Aorta (tissue), 5 donors: ENCODE measurements at places on chromosomes 7 and 10. TPM values are rescaled to one million over a fixed set of nuclear protein-coding genes. Genes with fewer than 3 reads are reported as not detected.

Gene HECW1
- 1.0 TPM for total RNA-seq

Gene POU6F2
- 1.9 TPM for total RNA-seq

GRCh38 chr7:2637505-2638223 lies 5.9 kb downstream of the TTYH3 start:
- DNase-seq, result peak; percentile 81

DNA sequence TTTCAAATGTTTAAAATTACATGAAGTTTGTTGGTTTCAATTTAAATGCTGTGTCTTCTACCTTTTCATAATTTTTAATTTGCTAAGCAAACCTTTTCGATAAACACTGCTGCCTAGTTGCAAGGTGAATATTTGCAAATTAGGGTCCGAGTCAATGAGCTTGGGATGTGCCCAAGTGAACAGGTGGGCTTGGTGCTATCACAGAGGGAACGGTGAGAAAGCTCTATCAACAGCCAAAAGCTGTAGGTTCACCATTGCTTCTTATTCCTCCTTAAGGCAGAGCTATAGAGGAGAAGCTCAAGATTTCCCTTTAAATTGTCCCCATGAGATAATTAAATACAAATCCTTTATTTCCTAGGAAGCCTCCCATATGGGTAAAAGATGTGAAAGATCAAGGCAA lies 245.3 kb upstream of the CELF2 start:
- DNase-seq, result no peak

DNA sequence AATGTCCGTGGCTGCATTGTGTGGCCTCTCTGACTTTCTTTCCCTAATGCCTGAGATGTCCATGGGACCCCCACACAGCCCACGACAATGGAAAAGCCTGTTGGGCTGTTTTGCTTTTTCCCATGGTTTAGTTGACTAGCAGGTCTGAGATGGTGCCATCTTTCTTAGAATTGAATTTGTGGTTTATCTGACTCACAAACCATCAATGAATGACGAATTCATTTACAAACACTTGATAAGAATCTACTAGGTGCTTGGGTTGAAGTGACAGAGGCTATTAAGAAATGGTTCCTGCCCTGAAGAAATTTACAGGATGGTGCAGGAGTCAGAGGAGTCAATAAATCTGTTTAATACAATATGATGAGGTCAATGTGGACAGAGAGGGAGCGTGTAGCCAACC lies 75.4 kb downstream of the OTUD1 start:
- DNase-seq, result no peak

DNA sequence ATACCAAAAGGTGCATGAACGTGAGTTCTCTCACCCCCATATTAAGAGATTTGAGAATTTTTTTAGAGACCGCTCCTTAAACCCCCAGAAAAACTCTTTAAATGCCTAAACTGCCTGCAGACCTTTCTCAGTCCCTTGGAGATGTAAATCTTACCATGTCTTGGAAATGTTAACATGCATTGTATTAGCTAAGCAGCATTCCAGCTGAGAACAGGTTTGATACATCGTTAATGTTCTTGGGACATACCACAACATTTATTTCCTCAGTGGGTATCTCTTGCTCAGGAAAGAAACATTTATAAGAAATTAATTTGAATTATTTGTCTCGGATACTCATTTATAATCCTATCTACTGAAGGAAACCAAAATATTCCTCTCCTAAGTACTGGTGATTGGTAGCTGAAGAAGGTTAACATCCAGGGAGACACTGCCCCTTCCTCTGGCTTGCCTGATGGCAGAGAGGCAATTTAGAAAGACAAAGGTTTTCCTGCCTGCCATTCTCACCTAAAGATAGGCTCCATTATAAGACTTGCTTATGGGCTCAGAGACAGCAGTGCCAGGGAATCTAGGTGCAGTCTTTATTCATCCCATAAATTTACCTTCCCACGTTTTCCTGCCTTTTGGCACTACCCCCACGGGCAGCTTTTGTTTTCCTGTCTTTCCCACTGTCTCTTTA lies 141.2 kb downstream of the COBL start:
- no peak for DNase-seq

Gene NACAD
- 10.0 TPM for total RNA-seq

DNA sequence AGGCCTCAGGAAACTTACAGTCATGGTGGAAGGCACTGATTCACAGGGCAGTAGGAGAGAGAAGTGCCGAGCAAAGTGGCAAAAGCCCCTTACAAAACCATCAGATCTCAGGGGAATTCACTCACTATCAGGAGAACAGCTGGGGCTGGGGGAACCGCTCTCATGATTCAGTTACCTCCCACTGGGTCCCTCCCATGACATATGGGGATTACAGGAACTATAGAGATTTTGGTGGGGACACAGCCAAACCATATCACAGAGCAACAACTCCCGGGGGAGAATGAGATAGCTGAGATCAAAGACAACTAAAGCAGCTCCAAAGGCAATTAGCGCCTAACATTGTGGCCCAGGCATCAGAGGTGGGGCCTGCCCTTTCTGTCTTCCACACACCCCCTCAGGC lies 85.4 kb upstream of the VOPP1 start:
- no peak for DNase-seq

DNA sequence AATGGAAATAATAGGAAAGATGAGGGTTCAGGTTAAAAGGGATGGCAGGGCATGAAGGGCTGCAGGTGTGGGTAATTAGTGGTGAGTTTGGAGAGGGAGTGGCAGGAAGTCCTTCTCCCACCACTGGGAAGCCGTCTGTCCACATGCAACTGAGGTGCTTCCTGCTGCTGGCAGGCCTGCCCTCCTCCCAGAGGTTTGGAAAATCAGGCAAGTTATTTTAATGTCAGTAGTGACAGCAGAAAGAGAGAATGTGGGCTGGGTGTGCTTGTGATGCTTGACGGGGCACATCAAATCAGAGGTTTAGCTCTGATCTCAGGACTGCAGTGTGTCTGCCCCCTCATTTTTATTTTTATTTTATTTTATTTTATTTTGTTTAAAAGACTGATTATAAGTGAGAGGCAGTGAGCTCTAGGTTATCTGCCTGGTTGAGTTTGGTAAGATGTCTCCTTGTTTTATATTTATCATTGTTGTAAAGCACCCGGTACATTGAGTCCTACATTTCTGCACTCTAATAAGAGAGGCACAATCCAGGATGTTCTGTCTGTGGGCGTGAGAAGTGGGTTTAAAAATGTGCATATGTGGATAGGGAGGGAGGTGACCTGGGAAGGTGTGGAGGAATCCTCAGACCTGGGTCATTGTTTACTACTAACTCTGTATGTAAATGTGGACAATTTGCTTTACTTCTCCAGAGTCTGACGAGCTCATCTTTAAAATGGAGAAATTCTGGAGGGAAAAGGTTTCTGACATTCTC lies 504.4 kb downstream of the LRMDA start:
- no peak for DNase-seq

- no peak for DNase-seq
These were observed 653.8 kb downstream of the LRMDA start for GRCh38 chr10:76085002-76085816.

DNA sequence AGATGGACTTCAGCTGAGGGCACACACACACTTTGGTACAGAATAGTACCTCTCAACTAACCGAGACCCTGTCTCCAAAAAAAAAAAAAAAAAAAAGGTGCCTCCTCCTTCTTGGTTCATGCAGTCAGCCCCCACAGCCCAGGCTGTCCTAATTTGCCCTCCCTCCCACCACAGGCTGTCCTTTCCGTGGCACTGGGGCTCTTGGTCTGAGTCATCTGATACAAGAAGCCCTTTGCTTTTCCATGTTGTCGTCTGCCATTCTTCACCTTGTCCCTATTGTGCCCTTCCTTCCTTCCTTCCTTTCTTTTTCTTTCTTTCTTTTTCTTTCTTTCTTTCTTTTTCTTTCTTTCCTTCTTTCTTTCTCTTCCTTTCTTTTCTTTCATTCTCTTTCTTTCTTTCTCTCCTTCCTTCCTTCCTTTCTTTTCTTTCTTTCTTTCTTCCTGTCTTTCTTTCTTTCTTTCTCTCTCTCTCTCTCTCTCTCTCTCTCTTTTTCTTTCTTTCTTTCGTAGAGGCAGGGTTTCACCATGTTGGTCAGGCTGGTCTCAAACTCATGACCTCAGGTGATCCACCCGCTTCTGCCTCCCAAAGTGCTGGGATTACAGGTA lies 96.0 kb upstream of the IKZF1 start:
- no peak for DNase-seq

DNA sequence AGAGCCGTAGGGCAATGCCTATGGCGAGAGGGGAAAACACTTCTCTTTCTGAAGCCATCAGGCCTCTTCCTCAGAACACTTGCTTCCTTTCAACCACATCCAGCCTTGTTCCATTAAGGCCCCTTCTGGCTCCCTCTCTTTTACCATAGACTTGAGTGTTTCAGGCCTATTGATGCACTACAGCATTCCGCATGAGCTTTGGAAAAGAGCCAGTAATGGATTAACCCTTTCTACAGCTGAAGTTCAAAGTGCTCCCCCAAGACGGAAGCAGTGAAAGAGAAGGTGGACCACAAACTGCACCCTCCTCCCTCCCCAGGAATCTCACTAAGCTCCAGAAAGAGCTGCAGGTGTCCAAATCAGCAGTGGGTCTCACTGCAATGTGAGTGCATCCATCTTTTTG lies 102.7 kb upstream of the C7orf33 start:
- DNase-seq, result no peak

DNA sequence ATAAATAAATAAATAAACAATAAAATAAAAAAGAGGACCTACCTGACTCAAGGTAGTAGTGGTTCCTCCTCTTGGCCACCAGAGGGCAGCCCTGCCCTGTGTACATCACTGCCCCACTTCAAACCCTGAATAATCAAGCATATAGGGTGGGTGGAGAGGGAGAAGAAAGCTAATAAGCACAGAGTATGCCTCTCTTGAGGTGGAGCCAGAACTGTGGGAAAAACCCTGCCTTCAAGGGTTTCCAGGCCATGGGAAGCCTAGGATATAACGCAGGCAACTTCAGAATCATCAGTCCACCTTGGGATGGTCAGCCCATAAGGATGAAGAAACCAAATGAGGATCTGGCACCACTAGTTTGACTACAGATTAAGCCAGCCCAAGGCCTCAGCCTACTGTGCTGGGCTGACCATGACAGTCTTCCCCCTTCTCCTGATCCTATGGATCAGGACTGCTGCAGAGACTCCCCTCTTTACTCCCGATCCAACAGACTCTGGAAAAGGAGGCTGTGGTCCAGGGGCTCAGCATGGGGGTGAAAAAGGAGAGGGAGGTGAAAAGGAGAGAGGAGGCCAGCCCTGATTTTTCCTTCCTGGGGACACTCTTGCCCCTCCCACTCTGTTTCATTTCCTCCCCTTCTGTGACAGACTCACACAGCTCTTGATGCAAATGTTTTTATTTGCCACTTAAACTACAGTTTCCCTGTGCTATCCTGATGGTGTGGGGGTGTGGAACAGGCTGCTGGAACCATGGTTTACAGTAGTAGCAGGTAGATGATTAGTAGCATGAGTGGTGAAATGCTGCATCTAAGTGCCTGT lies 10.1 kb downstream of the AVPI1 start:
- no peak for DNase-seq

Gene ACSL5
- total RNA-seq, result 18.4 TPM

DNA sequence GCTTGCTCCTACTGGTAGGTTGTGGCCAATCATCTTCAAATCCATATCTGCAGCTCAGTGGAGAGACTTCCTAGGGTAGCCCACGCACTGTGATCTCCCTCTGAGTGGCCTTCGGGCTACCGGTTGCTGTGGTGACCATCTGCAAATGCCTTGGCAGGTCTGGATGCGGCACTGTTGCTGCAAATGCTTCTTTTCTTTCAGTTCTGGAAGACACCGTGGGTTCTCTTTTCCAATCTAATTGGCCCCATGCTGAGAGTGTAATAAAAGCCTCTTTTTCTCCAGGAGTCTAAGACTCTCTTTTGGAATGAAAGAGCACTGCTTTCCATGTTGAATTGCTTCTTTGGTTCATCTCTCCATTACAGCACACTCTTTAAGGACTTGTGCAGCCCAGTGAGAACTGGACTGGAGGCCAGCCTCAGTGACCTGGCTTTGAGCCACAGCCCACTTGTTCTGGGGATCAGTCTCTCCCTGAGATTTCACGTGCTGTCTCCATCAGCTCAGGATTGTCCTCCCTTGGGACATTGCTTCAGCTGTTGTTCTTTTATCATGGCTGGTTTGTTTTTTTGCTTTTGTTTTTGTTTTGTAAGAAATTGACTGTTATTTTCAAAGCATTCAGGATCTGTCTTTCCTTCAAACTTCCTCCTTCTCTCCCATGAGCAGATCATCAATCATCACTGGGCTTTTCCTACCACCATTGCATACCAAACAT lies 286.6 kb downstream of the BMPER start:
- DNase-seq, result no peak

GRCh38 chr7:37216156-37216852 lies 232.4 kb downstream of the ELMO1 start:
- no peak for DNase-seq

GRCh38 chr10:11757454-11757820 lies 15.3 kb downstream of the ECHDC3 start:
- DNase-seq, result no peak

DNA sequence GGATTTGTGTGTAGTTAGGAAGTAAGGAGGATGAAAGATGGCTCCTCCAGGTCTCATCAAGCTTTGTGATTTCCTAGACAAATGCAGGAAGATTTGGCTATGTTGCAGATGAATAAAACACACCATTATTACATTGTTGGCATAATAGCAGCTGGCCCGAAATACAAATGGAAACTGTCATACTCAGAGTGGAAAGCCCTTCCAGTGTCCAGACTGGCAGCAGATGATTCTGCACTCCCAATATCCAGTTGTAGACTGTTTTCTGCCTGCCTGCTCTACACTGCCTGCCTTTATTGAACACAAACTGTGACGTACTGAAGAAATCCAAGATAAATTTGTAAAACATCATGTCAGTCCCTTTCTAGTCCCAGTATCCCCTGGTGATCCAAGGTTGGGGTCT lies 99.7 kb upstream of the FZD1 start:
- DNase-seq, result no peak

Gene LHFPL3
- total RNA-seq, result not detected

DNA sequence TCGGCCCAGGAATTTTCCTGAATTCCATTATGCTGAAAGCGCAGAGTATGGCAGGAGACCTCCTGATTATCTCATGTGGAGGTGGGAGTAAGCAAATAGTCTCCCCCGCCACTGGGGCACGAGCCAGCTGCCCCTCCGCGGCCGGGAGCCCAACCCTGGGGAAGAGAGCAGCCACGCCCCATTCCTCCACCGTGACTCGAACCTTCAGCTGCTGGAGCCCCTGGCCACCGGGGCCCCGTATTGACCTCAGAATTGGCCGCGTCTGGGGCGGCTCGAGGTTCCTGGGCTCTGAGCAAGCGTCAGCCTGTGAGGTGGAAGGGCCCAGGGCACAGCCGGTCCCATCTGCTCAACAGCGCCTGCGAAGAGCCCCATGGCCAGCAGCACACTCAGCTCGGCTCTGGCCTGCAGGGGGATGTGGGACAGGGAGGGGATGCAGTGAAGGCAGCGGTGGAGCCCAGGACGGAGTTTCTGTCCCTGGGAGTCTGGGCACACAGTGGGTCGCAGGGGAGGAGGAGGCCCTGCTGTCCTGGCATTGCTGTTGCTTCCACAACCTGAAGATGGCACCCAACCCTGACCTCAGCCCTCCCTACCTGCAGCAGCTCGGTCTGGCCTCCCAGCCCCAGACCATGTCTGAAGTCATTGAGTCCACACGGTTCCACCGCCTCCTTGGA lies 97.8 kb downstream of the CHST15 start:
- peak; percentile 78 for DNase-seq

Gene WASL
- total RNA-seq, result 46.0 TPM

Gene EDRF1
- 22.3 TPM for total RNA-seq

GRCh38 chr7:30276203-30276900 lies 8.0 kb upstream of the ZNRF2 start:
- no peak for DNase-seq

GRCh38 chr10:102393411-102394078 lies 2.0 kb upstream of the NFKB2 start:
- DNase-seq, result no peak
